ENCODE measurements at places on chromosomes 7 and 10.
A peak's percentile ranks its signal among the peaks of the same experiment; 100 is the strongest.

- no peak for DNase-seq
Measured at GRCh38 chr10:122224159-122224558, 46.9 kb upstream of the BTBD16 start.

DNA sequence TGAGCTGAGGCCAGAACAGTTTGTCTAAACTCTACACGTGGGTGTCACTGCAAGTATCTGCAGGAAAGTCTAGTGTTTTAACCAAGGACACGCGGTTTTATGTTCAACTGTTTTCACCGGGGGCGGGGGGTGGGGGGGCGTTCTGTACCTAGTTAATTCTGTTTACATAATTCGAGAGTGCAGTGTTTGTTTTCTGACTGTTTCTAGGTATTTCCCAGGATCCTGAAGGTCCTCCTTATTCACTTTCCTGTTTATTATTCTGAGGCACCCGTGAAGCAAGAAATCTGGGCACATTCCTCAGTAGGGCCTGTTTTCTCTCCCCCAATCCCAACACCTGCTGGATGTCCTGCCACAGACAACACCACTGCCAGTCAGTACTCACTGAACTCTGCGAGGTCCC is 7.6 kb downstream of the LOXL4 start:
- no peak for DNase-seq

- DNase-seq, result no peak
Measured at GRCh38 chr10:103911021-103911459, 6.9 kb downstream of the STN1 start.

- DNase-seq, result no peak
Measured at GRCh38 chr10:13527864-13528122, 1.0 kb downstream of the BEND7 start.

GRCh38 chr10:29246449-29246848 is 42.4 kb upstream of the LYZL1 start:
- DNase-seq, result no peak

GRCh38 chr7:75937958-75938786 is 23.2 kb downstream of the POR start:
- DNase-seq, result peak; percentile 87

DNA sequence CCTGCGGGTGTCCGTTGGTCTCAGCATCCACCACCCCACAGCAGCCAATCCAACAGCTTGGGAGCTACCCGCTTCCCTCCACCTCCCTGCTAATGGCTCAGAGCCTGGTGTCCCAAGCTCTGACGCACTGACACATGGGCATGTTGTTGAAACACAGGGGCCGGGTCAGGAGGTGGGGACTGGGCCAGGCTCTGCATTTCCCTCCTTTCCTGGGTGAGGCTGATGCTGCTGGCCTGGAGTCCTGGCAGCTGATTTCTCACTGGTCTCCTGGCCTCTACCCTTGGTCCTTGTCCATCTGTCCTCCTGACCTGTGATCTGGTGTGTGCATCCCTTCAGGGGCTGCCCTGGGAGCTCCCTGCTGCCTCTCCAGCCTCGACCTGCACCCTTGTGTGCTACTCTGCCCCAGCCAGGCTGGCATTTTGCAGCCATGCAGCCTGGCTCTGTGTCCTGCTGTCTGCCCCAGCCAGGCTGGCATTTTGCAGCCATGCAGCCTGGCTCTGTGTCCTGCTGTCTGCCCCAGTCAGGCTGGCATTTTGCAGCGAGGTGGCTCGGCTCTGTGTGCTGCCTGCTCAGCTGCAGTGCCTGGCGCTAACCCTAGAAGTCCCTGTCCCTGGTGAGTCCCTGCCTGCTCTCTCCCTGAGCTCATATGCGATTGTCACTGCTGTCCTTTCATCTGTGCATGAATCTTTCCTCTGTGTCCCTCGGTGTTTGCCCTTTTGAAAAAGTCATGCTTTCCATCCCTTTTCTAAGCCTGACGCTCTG is 14.0 kb downstream of the AMZ1 start:
- DNase-seq, result no peak

DNA sequence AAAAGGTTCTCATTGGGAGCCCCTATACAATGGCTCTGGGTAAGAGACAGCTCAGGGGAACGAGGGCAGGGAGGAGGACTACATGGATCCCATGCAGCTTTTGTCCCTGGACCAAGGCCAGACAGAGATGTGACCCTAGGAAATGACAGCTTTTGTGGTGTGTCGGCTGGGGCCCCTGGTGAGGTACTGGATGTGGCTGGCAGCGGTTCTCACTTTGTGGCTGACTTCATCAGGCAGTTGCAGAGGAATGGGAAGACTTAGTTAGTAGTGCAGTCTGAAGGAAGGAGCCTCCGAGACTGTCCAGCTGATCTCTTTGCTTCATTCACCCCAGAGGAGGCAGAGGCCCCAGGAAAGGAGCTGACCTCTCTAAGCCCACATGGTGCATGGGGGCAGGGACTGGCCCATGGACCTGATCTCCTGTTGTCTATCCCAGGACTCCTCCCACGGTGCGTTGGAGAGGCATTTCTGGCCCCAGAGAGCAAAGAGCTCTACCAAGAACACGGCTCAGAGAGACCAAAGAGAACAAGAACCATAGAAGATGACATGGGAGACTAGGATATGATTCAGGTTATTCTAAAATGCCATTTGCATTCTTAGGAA is 202.9 kb downstream of the RPS24 start:
- DNase-seq, result no peak

DNA sequence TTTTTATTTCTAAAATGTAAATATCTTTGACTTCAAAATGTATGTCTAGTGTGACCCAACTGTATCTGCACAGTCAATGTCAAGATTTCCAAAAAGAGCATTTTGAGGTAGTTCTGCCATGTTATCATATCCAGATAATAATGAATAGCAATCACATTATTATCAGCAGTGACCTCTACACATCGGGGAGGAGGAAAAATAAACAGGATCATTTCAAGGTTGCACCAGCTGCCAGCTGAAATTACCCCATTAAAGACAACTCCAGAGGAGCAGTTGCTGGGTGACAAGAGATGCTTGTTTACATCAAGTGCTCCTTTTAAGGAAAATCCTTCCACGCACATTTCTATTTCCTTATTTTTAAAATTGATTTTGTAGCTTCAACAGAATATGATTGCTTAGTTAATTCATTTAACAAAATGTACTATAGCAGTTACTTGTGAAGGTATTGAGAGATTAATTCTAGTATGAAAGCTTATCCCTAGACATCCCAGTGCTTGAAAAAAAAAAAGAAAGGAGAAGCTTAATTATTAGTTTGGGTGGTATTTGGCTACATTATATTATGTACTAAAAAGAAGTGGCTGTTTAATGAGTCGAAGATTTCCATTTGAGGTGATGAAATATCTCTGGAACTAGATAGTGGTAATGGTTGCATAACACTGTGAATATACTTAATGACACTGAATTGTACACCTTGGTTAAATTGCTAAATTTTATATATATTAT is 19.3 kb upstream of the SLC35G1 start:
- no peak for DNase-seq

DNA sequence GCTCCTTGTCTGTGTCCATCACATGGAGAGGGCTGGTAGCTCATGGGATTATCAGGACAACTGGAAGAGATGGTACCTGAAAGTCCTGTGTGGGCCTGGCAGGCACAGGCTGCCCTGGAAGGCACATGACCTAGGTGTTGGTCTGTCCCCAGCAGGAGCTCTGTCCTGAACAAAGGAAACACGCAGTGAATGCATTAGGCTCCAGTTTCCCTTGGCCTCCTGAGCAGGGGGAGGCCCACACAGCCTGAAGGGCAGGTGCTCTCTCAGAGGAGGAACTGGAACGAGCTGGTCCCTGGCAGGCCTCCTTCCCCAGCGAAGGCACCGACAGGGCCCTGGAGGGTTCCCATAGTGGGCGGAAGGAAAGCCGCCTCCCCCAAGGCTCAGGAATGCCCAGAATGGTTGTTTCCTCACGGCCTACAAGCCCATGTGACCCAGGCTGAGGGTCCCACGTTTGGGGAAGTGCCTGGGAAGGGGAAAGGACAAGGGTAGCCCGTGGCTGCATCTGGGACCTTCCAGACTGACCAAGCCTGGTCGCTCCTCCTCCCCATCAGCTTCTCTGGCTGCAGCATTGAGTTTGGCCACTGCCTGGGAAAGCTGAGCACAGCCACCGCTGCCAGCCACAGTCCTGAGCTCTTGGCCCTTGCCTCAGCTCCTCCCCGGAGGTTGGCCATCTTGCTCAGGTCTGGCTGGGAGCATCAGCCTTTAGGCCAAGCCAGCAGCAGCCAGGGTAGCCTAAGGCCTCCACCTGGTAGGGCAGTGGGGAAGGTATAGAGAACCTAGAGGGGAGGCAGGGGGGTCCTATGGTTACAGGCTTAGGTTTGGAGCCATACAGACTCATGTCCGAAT is 21.8 kb downstream of the CXCL12 start:
- no peak for DNase-seq

DNA sequence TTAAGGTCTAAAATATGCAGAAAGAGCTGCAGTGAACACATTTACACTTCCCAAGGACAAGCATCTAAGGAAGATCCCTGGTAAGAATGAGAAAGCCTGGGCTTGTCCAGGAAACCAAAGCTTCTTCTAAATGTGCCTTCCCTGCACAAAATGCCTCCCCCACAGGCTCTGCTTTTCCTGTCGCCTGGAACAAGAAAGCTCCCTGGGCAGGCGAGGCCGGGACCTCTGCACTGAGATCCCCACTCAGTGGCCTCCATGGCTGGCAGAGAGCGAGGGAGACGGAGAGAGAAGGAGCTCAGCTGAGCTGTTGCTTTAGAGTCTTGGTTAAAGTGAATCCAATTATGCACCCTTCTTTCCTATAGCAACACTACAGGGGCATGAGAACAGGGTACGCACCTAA is 75.6 kb downstream of the AMZ1 start:
- DNase-seq, result no peak

GRCh38 chr10:2881720-2882620 is 185.4 kb upstream of the PFKP start:
- DNase-seq, result no peak

DNA sequence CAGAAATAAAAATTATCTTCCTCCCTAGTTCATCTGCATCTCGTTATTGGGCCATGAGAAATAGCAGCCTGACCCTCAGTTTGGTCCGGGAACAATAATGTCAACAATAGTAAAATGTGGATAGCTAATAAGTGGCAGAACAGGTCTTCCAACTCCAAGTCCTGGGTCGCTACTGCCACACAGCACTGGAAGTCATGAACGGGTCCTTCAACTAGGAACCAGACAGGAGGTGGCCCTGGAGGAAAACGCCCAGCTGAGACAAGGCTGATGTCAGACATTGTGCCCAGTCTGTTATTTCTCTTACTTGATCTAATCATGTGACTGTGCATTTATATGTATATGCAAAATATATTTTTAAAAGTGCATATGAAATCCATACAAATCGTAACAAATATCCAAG is 51.8 kb downstream of the PYROXD2 start:
- no peak for DNase-seq

- DNase-seq, result no peak
Measured at GRCh38 chr10:77583527-77583926, 54.1 kb downstream of the KCNMA1 start.

DNA sequence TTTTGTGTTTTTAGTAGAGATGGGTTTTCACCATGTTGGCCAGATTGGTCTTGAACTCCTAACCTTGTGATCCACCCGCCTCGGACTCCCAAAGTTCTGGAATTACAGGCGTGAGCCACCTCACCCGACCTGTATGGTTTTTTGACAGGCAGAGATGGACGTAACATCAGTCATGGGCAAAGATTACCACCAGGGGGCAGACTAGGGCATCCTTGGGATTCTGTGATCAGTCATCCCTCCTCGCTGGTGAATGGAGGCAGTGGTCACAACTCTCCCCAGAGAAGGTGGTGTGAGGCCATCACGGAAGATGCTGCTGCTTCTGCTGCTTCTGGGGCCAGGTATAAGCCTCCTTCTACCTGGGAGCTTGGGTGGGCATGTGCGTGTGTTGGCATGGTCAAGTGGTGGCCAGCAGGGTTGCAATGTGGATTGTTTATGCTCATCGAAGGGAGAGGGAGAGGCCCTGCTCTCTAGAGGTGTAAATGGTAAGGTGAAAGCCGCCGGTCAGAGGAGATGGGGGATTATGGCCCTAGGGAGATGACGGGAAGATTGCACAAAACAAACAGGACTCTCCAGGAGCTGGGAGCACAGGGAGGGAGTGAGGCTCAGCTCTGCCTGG is 122.7 kb upstream of the PRSS1 start:
- no peak for DNase-seq

GRCh38 chr7:79236352-79237028 is 217.0 kb downstream of the MAGI2 start:
- no peak for DNase-seq

GRCh38 chr7:150417863-150418262 is 32.6 kb upstream of the GIMAP8 start:
- no peak for DNase-seq

- DNase-seq, result peak; percentile 26
Measured at GRCh38 chr10:15897287-15897686, 37.0 kb upstream of the MINDY3 start.

DNA sequence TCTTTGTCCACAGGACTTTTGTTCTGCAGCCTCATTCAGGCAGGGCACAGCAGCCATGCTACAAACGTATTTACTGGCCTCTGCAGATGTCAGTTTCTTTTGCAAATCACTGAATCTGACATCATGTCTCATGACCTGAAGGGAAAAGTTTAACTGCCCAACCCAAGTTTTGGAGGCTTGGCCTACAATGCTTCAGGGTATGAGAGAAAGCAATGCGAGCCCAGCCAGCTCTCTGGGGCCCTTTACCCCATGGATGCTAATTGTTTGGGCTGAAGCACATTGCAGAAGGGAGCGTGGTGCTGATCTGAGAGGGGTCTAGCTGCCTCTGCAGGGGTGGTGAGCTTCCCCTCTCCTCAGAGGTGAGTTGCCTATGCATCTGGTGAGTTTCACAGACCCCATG is 179.9 kb upstream of the CXCL12 start:
- no peak for DNase-seq

DNA sequence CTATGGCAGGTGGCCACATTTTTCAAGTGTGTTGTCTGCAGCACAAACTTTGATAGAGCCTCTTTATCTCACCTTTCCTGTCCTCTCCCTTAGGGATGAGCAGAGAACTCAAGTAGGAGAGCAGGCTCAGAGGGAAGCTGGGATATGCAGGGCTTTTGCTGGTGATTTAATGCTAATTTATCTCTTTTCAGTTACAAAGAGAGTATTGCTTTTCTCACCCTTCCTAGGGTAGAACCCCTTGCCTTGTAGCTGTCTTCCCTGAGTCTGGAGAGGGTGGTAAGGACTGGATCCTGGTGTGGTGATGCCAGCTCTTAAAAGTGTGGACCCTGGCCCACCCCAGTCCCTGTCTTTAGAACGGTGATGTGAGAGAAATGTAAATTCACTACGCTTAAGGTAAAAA is 1061.4 kb downstream of the TYW1 start:
- DNase-seq, result no peak
